ENCODE measurements at places on chromosomes 4 and X.
A peak's percentile ranks its signal among the peaks of the same experiment; 100 is the strongest.

- DNase-seq: no peak
Observed at GRCh38 chr4:6275898-6276806, 6.5 kb downstream of the WFS1 start.

GRCh38 chr4:6023731-6024130, 5.5 kb upstream of the C4orf50 start:
- no peak for DNase-seq

DNA sequence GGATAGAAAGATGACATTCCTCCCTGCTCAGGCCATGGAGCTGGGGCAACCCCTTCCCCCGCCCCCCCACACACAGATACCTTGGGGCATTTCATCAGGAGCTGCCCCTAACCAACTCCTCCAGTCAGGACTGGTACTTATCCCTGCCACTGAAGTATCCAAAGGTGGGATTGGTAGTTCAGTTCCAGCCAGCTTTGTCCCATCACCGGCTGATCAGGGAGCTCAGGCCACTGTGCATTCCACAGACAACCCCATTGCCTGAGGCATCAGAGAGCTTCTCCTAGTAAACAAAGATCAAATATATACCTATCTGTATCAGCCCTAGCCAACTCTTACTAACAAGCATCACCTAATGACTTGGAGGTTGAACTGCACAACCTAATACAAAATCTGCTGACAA, 218.2 kb upstream of the FMR1 start:
- DNase-seq: no peak

- no peak for DNase-seq
Observed at GRCh38 chr4:14984448-14984847, 17.8 kb upstream of the CPEB2 start.

- no peak for DNase-seq
Observed at GRCh38 chr4:53781629-53782457, 190.6 kb upstream of the LNX1 start.

DNA sequence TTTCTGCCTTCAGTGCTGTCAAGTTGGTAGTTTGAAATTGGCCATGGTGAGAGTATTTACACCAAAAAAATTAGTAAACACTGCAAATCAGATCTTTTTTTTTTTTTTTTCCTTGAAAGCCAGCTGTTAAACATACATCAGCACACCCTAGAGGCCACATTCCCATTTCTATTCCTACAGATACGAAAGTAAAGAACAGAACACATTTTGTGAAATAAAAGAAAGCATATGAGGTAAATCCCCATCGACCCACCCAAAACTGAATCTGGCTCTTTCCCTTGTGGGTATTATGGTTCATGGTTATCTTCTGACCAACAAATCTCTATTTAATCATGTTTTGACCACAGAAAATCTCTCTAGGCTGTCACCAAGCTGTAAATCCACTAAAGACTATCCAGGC, 41.8 kb upstream of the AP1AR start:
- no peak for DNase-seq

DNA sequence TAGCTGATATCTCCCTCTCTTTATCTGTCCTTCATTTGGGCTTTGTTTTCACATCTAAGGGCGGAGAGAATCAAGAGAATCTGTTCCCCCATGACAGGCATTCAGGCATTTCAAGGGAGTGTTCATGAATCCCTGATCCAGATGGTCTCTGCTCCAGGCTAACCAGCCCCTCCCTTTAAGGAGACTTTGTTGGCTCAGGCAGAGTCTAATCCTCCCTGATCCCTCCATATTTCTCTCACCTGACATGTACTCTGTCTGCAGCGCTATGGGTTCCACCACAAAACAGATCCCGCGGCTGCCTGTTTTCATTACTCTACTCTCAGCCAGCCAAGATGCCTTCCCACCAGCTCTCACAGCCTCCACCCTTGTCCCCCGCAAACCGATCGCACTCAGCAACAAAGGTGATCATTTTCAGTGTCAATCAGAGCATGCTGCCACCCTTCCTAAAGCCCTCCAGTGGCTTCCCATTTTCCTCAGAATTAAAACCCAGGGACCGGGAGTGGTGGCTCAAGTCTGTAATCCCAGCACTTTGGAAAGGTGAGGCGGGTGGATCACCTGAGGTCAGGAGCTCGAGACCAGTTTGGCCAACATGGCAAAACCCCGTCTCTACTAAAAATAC, 30.3 kb upstream of the SLC2A9 start:
- DNase-seq: no peak

- no peak for DNase-seq
Observed at GRCh38 chrX:124274438-124275181, 57.9 kb upstream of the TEX13D start.

DNA sequence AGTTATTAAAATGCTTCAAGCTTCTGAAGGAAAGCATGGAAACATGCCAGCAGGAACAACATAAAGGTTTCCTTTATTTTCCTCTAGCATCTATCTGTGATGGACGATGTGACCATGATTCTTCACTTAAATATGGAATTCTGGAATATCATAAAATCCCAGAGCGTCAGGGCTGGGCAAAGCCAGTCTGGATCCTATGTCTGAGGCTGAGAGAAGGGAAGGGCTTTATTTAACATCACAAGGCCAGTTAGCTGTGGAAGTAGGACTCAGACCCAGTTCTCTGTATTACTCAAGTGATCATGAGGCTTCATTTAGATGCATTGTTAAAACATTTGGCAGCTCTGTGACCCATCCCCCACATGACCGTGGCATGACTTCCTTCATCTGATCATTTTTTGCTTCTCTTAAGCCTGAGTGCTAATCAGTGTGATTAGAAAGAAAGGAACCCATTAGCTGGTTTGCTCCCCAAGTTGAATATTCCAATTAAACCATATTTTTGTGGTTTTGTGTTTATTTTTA, 40.9 kb upstream of the EOLA2 start:
- no peak for DNase-seq

DNA sequence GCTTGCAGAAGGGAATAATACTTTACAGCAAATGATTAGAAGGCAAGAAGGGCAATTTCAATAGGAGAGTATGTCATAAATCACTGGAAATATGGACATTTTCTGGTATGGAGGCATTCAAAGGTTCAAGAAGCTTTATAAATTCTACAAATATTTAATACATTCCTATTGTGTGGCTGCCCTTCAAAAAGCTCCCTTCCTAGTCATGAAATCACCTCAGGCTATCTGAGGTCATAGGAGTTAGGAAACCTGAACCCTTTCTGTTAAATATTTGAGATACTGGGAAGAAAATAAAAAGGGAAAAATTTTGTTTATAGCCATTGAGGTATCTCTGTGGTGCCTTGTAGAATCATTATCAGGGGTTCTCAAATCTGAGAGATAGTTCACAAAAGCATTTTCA, 316.8 kb upstream of the EMCN start:
- no peak for DNase-seq

- no peak for DNase-seq
Observed at GRCh38 chrX:49958727-49959485, 36.5 kb downstream of the CLCN5 start.

DNA sequence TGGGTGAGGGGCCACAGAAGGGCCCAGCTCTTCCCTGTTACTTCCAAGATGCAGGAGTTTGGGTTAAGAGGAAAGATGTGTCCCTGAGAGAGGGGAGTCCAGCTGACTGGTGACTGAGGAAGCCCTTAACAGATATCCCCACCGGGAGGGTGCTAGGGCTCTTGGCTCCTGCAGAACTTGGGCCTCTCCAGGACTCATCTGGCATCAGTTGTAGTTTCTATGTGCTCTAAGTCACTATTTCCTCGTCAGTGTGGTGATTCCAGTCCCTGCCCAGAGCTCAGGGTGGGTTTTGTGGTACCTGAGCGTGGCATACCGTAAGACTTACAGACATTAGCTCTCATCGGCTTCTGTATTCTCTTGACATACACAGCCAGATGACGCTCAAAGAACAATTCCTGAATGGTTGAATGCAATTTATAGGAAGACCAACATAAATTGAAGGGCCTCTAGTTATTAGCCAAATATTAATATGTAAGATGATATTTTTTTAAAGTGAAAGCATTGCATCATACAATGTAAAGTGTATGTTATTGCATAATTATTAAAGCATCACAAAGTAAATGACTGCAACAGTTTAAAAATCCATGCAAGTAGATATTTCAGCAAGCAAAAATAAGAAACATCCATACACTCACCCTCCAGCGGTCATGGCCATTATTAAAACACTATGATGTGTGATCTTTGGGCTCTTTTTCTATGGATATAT, 195.5 kb downstream of the PTTG2 start:
- no peak for DNase-seq

- DNase-seq: no peak
Observed at GRCh38 chr4:173381610-173382009, 10.9 kb downstream of the SAP30 start.

DNA sequence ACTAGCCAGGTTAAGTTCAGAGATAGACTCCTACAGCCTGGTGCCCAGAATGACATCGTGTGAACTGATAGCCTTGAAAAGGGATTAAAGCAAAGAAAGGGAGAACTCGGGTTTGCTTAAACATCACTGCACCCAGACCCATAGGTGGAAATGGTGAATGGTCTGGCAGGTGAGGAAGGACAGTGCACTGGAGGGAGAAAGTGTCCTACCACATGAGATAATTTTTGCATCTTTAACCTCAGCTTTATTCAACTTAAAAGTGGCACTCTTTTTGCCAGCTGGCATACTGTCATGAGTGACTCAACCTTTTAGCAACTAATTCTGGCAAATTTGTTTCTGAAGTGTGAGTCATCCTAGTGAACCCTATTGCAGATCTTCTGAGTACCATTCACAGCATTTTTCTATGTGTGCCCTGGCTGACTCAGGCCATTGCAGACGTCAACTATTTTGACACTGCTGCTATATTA, 53.0 kb upstream of the DAPP1 start:
- peak; percentile 45 for DNase-seq

DNA sequence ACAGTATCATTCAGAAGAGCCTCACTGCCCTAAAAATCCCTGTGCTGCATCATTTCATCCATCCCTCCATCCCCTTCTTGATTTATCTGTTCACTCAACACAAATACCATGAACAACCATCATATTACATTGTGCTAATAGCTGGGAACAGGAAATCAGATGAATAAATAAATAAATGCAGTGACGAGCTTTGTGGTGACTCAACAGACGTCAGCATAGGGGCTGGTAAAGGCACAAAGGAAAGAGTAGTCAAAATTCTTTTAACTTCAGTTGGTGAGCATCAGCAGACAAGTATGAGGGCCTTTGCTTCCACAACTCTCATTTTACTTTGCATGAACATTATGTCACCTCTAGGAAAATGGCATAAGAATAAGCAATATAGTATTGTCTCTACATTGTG, 65.5 kb downstream of the EDNRA start:
- peak; percentile 75 for DNase-seq

- DNase-seq: no peak
Observed at GRCh38 chr4:81030981-81031791, 678 bp downstream of the BMP3 start.

- DNase-seq: no peak
Observed at GRCh38 chr4:155062948-155063347, 145.5 kb upstream of the NPY2R start.

DNA sequence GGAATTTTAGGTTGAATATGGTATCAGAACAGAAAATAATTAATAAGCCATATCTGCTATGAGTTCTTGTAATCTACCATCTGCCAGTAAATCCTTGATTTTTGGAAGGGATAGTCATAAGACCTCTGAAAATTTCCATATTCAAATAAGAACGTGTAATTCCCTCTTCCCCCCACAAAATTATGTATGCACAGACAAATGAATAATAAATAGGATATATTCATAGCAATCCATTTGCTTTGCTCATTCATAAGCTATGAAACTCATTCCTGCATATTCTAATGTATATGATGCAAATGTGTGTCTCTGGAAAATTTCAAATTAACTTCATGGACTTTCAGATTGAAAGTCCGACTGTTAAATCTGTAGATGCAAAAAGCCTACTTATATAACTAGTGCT, 833.1 kb upstream of the GRID2 start:
- DNase-seq: no peak

- no peak for DNase-seq
Observed at GRCh38 chr4:37483610-37484009, 202.6 kb downstream of the RELL1 start.

- DNase-seq: no peak
Observed at GRCh38 chrX:9785944-9786797, at the start of gene SHROOM2. Gene SHROOM2 (plus strand): TSS chrX:9786429. CDS start chrX:9786546, 117 bp downstream.

DNA sequence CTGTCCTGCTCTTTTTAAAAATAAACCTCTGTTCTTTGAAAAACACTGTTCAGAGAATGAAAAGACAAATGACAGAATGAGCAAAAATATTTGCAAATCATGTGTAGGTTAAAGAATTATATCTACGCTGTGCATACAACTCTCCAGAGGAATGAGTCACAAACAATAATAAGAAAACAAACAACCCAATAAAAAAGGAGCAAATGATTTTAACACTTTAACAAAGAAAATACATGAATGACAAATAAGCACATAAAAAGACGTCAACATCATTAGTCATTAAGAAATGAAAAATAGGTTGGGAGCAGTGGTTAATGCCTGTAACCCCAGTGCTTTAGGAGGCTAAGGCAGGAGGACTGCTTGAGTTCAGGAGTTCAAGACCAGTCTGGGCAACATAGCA, 21.1 kb upstream of the LRCH2 start:
- DNase-seq: no peak

- DNase-seq: no peak
Observed at GRCh38 chr4:6466756-6467381, 5.5 kb downstream of the PPP2R2C start.

GRCh38 chr4:13207226-13207625, 276.9 kb downstream of the RAB28 start:
- no peak for DNase-seq

GRCh38 chr4:118962540-118962939, 73.9 kb downstream of the SYNPO2 start:
- DNase-seq: no peak

- DNase-seq: peak; percentile 2
Observed at GRCh38 chrX:101206471-101206870, 13.1 kb upstream of the DRP2 start.

DNA sequence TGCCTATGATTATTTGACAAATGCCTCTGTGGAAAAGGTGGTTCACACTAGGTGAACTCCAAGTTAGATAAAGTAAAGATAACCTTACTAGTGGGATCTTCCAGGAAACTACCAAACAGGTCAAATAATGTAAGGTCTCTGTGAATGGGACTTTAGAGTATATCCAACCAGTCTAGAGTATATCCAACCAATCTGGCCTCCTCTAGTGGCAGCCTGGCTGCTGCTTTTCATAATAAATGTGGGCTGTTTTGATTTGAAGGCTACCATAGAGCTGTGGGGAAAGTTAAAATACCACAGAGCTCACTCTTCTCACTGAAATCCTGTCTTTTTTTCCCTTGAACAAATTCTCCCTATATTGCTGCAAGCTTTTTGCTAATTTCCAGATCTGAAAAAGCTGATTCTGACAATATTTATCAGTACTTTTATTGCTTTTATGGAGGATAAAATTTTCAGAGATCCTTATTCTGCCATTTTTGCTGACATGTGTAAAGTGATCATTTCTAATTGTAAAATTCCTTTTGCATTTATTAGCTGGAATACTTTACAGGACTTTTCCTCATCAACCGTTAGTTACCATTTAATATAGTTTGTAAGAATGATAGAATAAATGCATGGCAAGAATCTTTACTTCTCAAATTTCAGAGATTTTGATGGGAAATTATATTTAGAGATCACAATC, 111.3 kb downstream of the TET2 start:
- DNase-seq: no peak

All from HFF-Myc (cell line).